GM13976 (cell line): ENCODE measurements at places on chromosomes 13 and 19.

- no peak for DNase-seq
Measured at GRCh38 chr13:40204246-40204645, 462.2 kb downstream of the FOXO1 start.

- no peak for DNase-seq
Measured at GRCh38 chr13:80740071-80740470, 399.1 kb upstream of the SPRY2 start.

DNA sequence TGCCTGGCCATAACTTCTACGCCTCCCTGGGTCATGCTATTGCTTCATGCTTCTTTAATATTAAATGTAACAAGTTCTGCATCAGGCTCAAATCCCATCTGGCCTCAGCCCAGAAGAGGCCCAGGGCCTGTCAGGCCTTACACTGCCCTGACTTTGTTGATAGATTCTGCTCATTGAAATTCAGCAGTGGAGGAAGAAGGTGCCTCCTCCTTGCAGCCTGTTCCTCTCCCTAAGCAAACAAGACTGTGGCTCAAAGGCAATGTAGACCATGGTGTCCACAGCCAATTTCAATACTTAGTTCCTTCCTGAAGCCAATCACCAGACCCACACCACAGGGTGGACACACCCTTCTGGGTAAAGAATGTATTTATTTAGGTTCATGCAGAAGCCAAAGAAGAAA lies 59.4 kb downstream of the LACC1 start:
- no peak for DNase-seq

DNA sequence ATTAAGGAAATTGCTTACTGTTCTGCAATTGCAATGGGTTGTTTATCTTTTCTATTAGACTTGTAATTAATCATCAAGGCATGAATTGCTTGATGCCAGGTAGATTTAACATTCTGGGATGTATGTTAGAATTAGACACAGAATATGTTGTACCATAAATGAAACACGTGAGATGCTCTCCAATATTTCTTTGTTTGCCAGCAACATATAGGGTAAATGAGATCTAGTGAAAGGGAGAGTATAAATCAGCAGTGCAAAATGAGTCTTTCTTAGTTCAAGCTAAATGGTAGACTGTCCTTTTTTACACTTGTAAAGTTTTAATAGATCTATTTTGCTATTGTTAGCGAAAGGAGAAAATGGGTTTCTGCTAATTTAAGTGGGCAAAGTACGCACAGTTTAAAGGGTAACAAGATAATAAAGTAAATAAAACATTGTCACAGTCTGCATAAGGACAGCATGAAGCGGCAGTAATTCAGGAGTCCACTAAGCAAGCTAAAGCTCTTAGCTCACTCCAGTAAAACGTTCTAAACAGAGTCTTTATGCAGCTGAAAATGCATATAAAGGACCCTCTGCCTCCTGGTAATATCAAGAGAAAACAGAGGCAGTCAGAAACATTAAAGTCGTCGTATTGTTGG lies 1137.1 kb downstream of the OLFM4 start:
- no peak for DNase-seq

DNA sequence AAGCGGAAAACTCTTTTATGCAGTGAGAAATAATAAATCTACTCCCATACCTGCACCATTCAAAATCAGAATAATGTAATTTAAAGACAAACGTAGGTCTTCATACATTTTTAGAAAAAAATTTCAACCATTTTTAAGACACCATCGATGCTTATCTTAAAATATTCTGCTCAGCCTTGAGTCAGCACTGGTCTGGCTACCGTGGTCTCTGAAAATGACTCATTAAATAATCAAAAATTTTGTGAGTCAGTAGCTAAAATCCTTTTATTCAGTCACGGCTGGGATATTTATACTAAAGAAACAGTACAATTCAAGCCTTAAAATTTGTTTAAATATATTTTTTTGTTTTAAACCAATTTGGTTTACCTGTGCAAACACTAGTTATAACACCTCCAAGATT lies 2862.8 kb upstream of the PCDH20 start:
- no peak for DNase-seq

- no peak for DNase-seq
Measured at GRCh38 chr13:98279473-98280175, 102.6 kb upstream of the RNF113B start.
